ENCODE measurements at places on chromosomes 3 and 15. TPM values are rescaled to one million over a fixed set of nuclear protein-coding genes. Genes with fewer than 3 reads are reported as not detected.

Gene COL6A6
- total RNA-seq = not detected

- H3K27ac ChIP-seq = no peak overlapping the region
- H3K4me1 ChIP-seq = no peaks in the 10 kb centered on the region
- no peak for DNase-seq
Observed at GRCh38 chr15:56760186-56760585, 26.9 kb upstream of the ZNF280D start.

DNA sequence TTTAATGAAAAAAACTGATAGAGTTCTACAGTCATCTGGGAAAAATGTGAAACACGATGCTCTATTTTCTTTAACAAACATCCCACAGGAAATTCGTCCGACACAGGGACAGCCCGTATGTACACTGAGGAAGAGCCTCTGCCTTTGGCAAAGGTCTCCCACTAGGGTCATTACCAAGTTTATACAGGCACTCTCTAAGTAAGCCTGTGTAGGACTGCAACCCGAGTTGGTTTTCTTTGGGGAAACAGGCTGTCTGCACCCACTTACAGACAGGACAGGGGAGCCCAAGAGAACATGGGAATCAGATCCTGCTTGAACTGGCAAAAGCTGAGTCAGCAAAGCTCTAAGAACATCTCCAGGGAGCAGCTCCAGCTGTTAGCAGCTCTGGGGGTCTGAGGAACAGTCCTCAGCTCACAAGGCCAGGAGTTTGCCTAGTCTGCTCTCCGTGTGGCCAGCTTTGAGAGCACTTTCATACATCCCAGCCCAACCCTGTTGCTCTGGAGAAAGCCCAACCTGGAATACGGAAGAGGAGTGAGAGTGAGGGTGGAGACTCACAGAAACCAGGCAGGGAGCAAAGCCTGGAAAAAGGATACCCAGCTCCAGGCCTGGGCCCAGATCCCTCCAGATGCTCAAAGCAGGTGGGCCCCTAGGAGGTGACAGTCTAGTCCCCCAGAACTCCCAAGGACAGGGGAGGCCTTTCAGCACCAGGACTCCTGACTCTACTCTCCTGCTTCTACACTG lies 1.9 kb downstream of the TBC1D2B start:
- peak overlapping the region; percentile 99 for H3K4me3 ChIP-seq
- 0 out of 2 replicates have a peak, but pooled peaks cover 3% of the 10 kb centered on the region for H3K36me3 ChIP-seq
- H3K4me1 ChIP-seq = peaks cover 10% of the 10 kb centered on the region
- peak overlapping the region; percentile 37 for H3K27ac ChIP-seq
- no peak for DNase-seq
- no peaks in the 10 kb centered on the region for H3K27me3 ChIP-seq

GRCh38 chr3:123194552-123194951 lies 7.2 kb upstream of the SEC22A start:
- no peak overlapping the region for H3K4me3 ChIP-seq
- H3K36me3 ChIP-seq = no peaks in the 10 kb centered on the region
- no peaks in the 10 kb centered on the region for H3K4me1 ChIP-seq

Data from GM12878 (cell line).